DMS153 (cell line): ENCODE measurements at places on chromosomes 3 and 15.

DNA sequence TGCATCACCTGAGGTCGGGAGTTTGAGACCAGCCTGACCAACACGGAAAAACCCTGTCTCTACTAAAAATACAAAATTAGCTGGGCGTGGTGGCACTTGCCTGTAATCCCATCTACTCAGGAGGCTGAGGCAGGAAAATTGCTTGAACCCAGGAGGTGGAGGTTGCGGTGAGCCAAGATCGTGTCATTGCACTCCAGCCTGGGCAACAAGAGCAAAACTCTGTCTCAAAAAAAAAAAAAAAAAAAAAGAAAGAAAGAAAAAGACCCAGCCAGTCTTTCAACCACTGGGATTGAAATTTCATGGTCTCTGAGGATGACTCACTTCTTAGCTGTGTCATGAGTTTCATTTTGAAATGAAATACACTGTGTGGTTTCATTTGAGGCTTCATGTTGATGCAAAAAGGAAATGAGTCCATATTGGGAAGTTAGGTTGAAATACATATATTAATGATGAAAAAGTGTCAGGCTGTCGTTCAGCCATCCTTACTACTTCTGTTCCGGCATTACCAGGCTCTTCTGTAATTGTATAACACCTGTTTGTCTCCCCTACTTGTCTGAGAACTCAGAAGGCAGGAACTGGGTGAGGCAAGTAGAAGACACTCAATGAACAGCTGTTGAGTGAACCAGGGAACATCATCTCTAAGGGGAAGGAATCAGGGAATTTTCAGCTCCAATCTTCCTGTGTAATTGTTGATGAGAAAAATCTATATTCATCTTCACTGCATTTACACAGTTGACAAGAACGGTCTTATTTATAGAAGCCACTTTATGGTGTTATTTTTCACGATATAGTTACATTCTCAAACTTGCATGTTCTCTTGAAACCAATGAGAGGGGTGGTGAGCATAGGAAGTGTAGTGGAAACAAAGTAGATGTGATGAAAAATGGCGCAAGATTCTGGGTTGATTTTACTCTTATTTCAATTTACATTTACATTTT, 87.4 kb downstream of the NFKBIZ start:
- DNase-seq = no peak

GRCh38 chr3:49013113-49013737, 5.2 kb downstream of the DALRD3 start:
- no peak for DNase-seq

- no peak for DNase-seq
Measured at GRCh38 chr3:32376115-32376514, 15.5 kb upstream of the CMTM7 start.

GRCh38 chr3:58829321-58830000, 162.9 kb upstream of the FAM3D start:
- no peak for DNase-seq

DNA sequence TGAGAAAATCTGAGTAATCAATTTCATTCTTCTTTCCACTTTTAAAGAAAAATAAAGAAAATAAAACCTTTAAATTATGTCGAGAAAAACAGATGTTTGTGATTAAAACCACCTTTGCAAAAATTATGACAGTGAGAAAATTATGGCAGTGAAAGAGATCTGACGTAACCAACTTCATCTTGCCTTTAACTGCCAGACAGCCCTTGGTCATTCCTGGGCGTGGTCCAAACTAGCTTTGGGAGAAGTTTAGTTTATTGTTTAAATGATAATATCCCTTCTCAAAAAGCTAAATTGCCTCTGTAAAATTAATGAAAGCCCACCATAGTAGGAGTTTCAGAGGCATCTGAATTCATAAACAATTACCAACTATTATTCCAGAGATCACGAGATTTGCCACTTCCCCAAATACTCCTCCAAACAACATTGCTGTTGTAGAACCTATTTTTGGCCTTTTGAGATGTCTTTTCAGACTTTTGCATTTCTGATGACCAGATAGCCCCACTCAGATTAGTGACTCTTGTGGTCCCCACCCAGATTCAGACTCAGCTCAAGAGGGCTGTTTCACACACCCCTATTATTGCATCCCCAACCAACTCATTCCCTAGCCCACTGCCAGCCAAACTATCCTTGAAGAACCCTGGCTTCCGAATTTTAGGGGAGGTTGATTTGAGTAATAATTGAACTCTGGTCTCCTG, 664.4 kb upstream of the CBLB start:
- DNase-seq = no peak

- DNase-seq = no peak
Measured at GRCh38 chr15:67322481-67322880, 67.9 kb downstream of the IQCH start.
